ENCODE measurements at places on chromosomes 5 and 9. TPM values are rescaled to one million over a fixed set of nuclear protein-coding genes. Genes with fewer than 3 reads are reported as not detected.

TRIM7 gene
- 0.47 TPM for total RNA-seq

FBP1 gene
- total RNA-seq = 1.0 TPM

EGFLAM gene
- 0.24 TPM for total RNA-seq

GKAP1 gene
- 5.7 TPM for total RNA-seq

CARD9 gene
- total RNA-seq = 1.1 TPM

ARRDC1 gene
- 22.0 TPM for total RNA-seq

CYLC2 gene
- total RNA-seq = not detected

BAAT gene
- not detected for total RNA-seq

Data from H1 (cell line).